ENCODE measurements at places on chromosomes 6 and 20.

- no peak for DNase-seq
Measured at GRCh38 chr20:63892402-63892801, 2.5 kb upstream of the DNAJC5 start.

- no peak for DNase-seq
Measured at GRCh38 chr6:159586684-159587083, 106.4 kb downstream of the SOD2 start.

DNA sequence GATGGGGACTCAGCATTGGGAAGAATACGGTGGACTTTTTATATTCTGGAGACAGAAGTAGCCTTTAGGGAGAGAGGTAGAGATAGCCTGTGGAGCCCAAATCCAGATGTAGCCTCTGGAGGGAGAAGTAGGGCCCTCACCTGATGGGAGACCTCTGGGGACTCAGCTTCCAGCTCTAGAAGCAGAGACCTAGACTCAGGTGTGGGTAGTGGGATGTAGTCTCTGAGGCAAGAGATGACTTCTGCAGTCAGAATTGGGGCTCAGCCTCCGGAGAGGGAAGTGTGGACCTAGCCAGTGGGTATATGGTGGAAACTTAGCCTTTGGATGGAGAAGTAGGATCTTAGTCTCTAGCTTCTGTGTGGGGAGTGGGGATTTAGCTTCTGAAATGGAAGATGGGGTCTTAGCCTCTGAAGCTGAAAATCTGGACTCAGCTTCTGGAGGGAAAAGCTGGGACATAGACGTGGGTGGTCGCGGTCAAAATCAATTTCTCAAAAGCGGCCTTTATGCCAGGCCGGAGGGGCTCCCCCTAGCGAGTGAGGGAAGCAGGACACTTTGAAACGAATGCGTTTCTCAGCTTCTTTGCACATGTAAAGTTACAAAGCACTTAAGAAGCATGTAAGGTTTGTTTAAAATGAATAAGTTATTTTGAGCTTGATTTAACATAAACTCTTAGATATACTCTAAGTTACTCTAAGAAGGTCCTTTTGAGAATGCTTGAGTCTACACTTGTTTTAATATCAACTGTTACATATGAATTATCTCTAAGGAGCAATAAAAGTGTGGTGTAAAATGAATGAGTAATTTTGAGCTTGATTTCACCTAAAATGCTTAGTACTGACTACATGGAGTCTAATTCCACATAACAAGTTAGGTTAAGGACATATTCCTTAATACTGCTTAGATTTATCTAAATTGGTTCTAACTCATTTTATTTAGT, 12.9 kb upstream of the ZNF343 start:
- peak; percentile 20 for DNase-seq

DNA sequence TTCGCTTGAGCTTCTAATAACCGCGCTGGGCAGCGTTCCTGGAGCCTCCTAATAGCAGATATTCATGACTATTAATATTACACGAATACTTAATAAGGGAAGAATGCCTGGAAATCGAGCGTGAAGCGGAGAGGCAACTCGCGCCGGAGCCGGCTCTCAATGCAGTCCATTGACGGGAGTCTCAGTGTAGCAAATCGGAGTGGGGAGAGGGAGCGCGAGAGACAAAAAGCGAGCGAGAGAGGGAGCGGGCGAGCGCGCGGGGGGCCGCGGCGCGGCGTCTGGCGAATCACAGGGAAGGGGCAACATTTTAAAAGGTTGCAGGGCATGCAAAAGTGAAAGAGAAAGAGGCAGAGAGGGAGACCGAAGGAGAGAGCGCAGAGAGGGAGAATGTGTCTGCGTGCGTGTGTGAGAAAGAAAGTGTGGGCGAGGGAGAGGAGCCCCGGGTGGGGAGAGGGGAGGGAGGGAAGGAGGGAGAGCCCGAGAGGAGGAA, 2.9 kb downstream of the TFAP2A start:
- DNase-seq: no peak

- no peak for DNase-seq
Measured at GRCh38 chr20:63551068-63551467, 2.9 kb upstream of the FNDC11 start.

DNA sequence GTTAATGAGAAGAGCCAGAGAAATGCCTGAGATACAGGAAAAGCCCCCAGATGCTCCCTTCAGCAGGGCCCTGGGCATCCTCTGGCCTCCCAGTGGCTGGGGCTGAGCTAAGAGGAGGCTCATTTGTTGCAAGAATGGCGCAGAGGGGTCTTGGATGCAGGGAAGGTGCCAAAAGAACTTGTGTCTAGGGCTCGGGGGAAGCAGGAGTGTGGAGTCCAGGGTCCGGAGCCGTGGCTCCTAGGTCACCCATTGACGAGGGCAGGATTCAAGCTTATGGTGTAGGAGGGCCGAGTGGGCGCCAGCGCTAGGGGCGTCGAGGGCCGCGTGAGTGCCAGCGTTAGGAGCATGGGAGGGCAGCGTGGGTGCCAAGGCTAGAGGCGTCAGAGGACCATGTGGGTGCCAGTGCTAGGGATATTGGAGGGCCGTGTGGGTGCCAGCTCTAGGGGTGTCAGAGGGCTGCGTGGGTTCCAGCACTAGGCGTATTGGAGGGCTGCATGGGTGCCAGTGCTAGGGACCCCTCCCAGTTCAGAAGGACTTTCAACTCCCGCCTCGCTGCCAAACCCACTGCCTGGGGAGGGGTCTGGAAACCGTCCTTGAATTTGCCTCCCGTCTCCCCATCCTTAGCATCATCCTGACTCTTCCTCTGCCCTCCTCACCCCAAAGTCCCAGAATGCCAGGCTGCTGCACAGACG, 250.5 kb upstream of the AFDN start:
- no peak for DNase-seq
